Activated effector memory CD4-positive, alpha-beta T cell treated with Interleukin-2 at 50 U/mL for 16 hours (primary cell): ENCODE measurements at places on chromosomes 1 and 21.

DNA sequence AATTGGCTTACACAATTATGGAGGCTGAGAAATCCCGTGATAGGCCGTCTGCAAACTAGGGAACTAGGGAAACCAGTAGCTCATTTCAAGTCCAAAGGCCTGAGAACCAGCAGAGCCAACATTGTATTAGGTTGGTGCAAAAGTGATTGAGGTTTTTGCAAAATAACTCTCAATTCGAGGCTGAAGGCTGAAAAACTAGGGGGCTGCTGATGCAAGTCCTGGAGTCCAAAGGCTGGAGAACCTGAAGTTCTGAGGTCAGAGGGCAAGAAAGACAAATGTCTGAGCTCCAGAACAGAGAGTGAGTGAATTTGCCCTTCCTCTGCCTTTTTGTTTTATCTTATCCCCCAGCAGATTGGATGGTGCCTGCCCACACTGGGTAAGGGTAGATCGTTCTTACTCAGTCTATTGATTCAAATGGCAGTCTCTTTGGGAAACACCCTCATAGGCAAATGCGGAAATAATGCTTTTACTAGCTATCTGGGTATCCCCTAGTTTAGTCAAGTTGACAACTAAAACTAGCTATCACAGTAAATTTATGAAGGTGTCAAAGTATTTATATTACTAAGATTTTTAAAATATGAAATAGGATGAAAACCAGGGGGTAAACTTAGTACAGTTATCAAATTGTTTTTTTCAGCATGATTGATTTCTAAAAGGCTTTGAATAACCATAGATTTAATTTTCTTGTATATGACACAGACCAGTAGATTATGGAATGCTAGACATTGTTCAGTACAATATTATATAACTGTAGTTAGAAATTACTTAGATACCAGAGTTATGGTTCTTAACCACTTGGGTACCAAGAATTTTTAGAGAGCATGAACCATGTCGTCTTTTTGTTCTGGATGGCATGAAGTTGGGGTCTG lies 15.4 kb downstream of the RABGAP1L start:
- DNase-seq: no peak

DNA sequence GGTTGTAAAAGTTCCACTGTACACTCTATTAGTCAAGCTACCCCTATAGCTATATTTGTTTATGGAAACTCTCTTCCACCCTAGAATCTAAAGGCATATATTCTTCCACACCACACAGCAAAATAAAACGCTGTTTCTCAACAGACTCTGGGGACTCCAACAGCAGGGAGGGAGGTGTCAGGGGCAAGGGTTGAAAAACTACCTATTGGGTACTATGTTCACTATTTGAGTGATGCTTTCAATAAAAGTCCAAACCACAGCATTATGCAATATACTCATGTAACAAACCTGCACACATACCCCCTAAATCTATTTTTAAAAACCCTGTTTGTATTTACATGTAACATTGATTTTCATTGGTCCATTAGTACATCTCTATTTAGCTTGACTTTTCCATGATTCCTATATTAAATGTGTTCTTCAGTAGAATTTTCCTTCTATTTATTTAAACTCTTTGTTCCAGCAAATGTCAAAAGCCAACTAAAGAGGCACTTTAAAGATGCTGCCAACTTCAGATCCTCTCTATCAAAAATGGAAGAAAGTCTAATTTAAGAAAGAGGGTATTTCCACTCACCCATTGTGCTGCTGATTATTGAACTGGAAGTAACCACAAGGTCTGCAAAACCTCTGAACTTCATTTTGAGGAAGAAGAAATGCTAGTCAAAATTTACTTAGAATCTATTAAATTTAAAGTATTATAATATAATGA lies 26.2 kb downstream of the RGS7 start:
- DNase-seq: no peak

- no peak for DNase-seq
These were observed 360.1 kb upstream of the PLXNA2 start for GRCh38 chr1:208604295-208604694.

DNA sequence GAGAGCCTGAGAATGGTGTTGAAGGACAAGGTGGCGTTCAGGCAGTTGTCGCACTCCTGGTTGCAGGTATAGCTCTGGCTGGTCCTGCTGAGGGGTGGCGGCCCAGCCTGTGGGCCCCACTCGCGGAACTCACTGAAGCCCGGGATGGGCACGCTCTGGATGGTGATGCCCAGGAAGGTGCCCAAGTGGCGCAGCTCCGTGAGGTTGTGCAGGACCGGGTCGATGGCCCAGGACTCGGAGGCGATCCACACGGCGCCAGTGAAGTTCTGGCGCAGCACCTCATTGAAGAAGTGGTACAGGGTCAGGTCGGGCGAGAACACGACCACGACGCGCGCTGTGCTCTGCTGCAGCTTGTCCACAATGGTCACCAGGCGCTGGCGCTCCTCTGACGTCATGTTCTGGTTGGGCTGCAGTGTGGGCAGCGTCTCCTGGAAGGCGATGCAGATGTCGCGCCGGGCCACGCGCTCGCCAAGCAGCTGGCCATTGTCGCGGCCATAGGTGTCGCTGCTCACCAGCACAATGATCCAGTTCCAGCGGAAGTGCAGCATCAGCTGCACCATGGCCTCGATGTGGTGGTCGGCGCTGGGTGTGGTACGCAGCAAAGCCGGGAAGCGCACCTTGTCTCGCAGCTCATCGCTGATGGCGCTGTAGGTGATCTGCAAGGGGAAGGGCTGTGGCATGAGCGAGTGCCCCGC lies 5.0 kb downstream of the TAS1R2 start:
- no peak for DNase-seq

DNA sequence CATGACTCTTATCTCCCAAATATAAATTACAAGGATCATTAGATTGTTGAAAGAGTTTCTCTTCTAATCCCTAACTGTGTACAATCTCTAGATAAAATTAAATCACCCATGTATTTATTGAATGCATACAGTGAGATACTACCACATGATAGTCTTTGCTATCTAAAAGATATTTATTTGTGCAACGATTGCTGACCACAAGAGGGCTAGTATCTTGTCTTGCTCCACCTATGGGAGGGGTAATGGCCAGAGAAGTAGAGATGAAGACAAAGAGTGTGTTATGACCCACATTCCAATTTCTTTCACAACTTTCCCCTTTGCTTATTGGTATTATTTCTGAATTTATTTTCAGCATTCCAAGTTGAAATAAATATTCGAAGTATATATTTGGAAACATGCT lies 13.7 kb downstream of the PYHIN1 start:
- DNase-seq: no peak
